ENCODE measurements at places on chromosomes 2 and 18. TPM values are rescaled to one million over a fixed set of nuclear protein-coding genes. Genes with fewer than 3 reads are reported as not detected.

CRYGD gene
- total RNA-seq, result not detected

MRO gene
- total RNA-seq, result 1.7 TPM

DCDC2C gene
- 0.27 TPM for total RNA-seq

STPG4 gene
- total RNA-seq, result 0.90 TPM

RASGRP3 gene
- 12.8 TPM for total RNA-seq

PPIL3 gene
- 33.7 TPM for total RNA-seq

GGCX gene
- total RNA-seq, result 30.3 TPM

STAT1 gene
- total RNA-seq, result 69.1 TPM

MARCO gene
- 29.2 TPM for total RNA-seq

POTEC gene
- not detected for total RNA-seq

MTA3 gene
- 50.7 TPM for total RNA-seq

TUBA3E gene
- not detected for total RNA-seq

SFT2D3 gene
- total RNA-seq, result 3.8 TPM

SLC4A5 gene
- total RNA-seq, result 6.2 TPM

WDR54 gene
- 10.2 TPM for total RNA-seq

RNU2-63P gene
- 3.3 TPM for total RNA-seq

NCK2 gene
- total RNA-seq, result 44.6 TPM

SELENOI gene
- total RNA-seq, result 12.3 TPM

FKBP7 gene
- 28.0 TPM for total RNA-seq

TMEM37 gene
- total RNA-seq, result 11.0 TPM

RPE gene
- 37.3 TPM for total RNA-seq

OR6B2 gene
- total RNA-seq, result not detected

SIX2 gene
- total RNA-seq, result 1.7 TPM

DPP4 gene
- 3.7 TPM for total RNA-seq

CHRNG gene
- total RNA-seq, result not detected

FBLN7 gene
- 4.5 TPM for total RNA-seq

EFR3B gene
- total RNA-seq, result 1.3 TPM

DSG3 gene
- total RNA-seq, result not detected

HOXD9 gene
- 2.3 TPM for total RNA-seq

ITPRIPL1 gene
- 3.6 TPM for total RNA-seq

AQP12A gene
- total RNA-seq, result not detected

TYMS gene
- 5.3 TPM for total RNA-seq

EFHD1 gene
- total RNA-seq, result 236 TPM

SNRNP27 gene
- 45.1 TPM for total RNA-seq

TDRD15 gene
- 0.15 TPM for total RNA-seq

KIF3C gene
- total RNA-seq, result 13.5 TPM

GKN2 gene
- not detected for total RNA-seq

TTN gene
- 41.7 TPM for total RNA-seq

KATNAL2 gene
- total RNA-seq, result 3.2 TPM

RBM44 gene
- 3.2 TPM for total RNA-seq

NEU2 gene
- total RNA-seq, result not detected

CNDP1 gene
- not detected for total RNA-seq

GPR45 gene
- not detected for total RNA-seq

AFF3 gene
- 15.7 TPM for total RNA-seq

GREB1 gene
- 7.2 TPM for total RNA-seq

ERBB4 gene
- total RNA-seq, result 42.0 TPM

POTEI gene
- total RNA-seq, result 0.26 TPM

TPO gene
- 6.6 TPM for total RNA-seq

Measured in aorta (tissue), 5 donors.